ENCODE measurements at places on chromosomes 2 and 18. TPM values are rescaled to one million over a fixed set of nuclear protein-coding genes. Genes with fewer than 3 reads are reported as not detected.

Gene FBLN7
- not detected for total RNA-seq

- no peaks in the 10 kb centered on the region for H3K27me3 ChIP-seq
- no peak overlapping the region for H3K4me3 ChIP-seq
- H3K27ac ChIP-seq = no peak overlapping the region
- H3K36me3 ChIP-seq = no peaks in the 10 kb centered on the region
- no peak for DNase-seq
- H3K4me1 ChIP-seq = 0 out of 2 replicates have a peak, but pooled peaks cover 2% of the 10 kb centered on the region
These were observed 44.4 kb upstream of the ITPRID2 start for GRCh38 chr2:181847198-181847556.

Gene CD226
- 0.39 TPM for total RNA-seq

GRCh38 chr2:135740206-135740605, 1.4 kb upstream of the UBXN4 start:
- peaks cover 22% of the 10 kb centered on the region for H3K36me3 ChIP-seq
- peaks cover 14% of the 10 kb centered on the region for H3K4me1 ChIP-seq
- DNase-seq = no peak
- H3K27me3 ChIP-seq = no peaks in the 10 kb centered on the region

Gene TRAK2
- 19.2 TPM for total RNA-seq

Gene PXDN
- 310 TPM for total RNA-seq

Gene IL36A
- not detected for total RNA-seq

- H3K4me3 ChIP-seq = no peak overlapping the region
- H3K4me1 ChIP-seq = no peaks in the 10 kb centered on the region
- H3K36me3 ChIP-seq = no peaks in the 10 kb centered on the region
- H3K27ac ChIP-seq = no peak overlapping the region
- H3K27me3 ChIP-seq = no peaks in the 10 kb centered on the region
- DNase-seq = no peak
These were observed 53.4 kb upstream of the SALL3 start for GRCh38 chr18:78926243-78926615.

- no peaks in the 10 kb centered on the region for H3K27me3 ChIP-seq
- no peaks in the 10 kb centered on the region for H3K4me1 ChIP-seq
- H3K36me3 ChIP-seq = no peaks in the 10 kb centered on the region
- H3K27ac ChIP-seq = no peak overlapping the region
These were observed 28.3 kb downstream of the MYO7B start for GRCh38 chr2:127563458-127564428.

- H3K4me3 ChIP-seq = no peak overlapping the region
- H3K36me3 ChIP-seq = no peaks in the 10 kb centered on the region
- DNase-seq = no peak
- no peaks in the 10 kb centered on the region for H3K4me1 ChIP-seq
- H3K27me3 ChIP-seq = no peaks in the 10 kb centered on the region
- H3K27ac ChIP-seq = no peak overlapping the region
These were observed 36.4 kb upstream of the SLC14A1 start for GRCh38 chr18:45687621-45688020.

- H3K27me3 ChIP-seq = no peaks in the 10 kb centered on the region
- H3K4me1 ChIP-seq = no peaks in the 10 kb centered on the region
- no peaks in the 10 kb centered on the region for H3K36me3 ChIP-seq
- no peak overlapping the region for H3K4me3 ChIP-seq
These were observed 152.8 kb downstream of the DSC3 start for GRCh38 chr18:30889519-30890301.

DNA sequence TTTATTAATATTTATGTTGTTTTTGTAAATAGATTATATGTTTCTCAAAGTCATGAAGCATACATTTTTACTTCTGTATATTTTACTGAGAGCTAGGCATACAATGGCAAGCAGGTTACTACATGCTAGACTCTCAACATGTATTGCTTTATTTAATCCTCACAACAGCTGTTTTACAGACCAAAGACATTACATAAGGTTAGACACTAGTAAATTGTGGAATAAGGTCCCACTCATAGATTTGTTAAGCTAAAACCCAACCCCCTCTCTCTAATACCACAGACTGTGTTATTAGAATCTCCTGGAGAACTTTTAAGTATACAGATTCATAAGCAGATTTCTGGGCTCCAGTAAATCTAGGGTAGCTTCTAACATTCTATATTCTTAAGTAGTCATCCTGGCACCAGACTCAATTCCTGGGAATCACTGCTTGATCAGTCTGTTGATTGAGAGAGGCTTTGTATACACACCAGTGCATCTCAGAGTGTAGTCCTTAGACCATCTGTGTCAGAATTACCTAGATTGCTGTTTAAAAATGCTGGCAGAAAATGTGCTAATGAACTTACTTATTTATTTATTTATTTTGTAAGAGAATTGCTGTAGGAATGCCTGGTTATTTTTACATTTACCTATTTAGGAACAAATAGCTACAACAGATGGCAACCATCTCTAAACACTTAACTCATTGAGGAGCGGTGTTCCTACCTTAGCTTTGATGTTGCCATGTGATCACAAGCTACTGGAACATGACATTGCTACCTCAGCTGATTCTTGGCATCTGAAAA, 153.5 kb upstream of the CAVIN2 start:
- no peaks in the 10 kb centered on the region for H3K27me3 ChIP-seq
- no peaks in the 10 kb centered on the region for H3K36me3 ChIP-seq
- no peak for DNase-seq
- H3K4me3 ChIP-seq = no peak overlapping the region
- no peak overlapping the region for H3K27ac ChIP-seq

Gene USP34
- total RNA-seq = 59.1 TPM

Gene CNNM3
- total RNA-seq = 3.0 TPM

- no peaks in the 10 kb centered on the region for H3K27me3 ChIP-seq
- H3K27ac ChIP-seq = no peak overlapping the region
- no peaks in the 10 kb centered on the region for H3K36me3 ChIP-seq
- no peak for DNase-seq
- no peak overlapping the region for H3K4me3 ChIP-seq
These were observed 169.3 kb downstream of the SETBP1 start for GRCh38 chr18:44850001-44850400.

DNA sequence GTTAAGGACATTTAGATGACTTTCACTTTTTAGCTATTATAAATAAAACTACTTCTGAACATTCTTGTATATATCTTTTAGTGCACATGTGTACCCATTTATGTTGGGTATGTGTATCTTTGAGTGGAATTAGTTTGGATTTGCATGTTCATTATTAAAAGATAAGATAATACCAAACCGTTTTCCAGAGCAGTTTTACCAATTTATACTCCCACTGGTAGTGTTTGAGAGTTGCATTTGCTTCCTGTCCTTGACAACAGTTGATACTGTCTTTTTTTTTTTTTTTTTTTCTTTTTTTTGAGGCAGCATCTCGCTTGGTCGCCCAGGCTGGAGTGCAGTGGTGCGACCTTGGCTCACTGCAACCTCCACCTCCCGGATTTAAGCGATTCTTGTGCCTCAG, 23.3 kb downstream of the SLC30A6 start:
- DNase-seq = no peak
- peaks cover 31% of the 10 kb centered on the region for H3K36me3 ChIP-seq
- no peaks in the 10 kb centered on the region for H3K27me3 ChIP-seq

Gene CCDC121
- 2.9 TPM for total RNA-seq

DNA sequence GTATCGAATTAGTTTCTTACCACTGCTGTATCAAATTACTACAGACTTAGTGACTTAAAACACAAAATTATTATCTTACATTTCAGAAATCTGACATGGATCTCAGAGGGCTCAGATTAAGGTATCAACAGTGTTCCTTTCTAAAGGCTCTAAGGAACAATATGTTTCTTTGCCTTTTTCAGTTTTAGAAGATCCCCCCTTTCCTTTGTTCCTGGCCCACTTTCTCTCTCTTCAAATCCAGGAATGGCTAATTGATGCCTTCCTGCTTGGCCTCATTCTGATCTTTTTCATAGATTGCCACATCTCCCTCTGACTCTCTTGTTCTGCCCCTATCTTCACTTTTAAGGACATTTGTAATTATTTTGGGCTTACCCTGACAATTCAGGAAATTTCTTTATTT, 65.7 kb downstream of the LRP1B start:
- H3K27me3 ChIP-seq = no peaks in the 10 kb centered on the region
- no peaks in the 10 kb centered on the region for H3K4me1 ChIP-seq
- no peaks in the 10 kb centered on the region for H3K36me3 ChIP-seq
- no peak overlapping the region for H3K27ac ChIP-seq

Gene SYT4
- total RNA-seq = not detected

- no peaks in the 10 kb centered on the region for H3K4me1 ChIP-seq
- no peak overlapping the region for H3K4me3 ChIP-seq
- no peaks in the 10 kb centered on the region for H3K36me3 ChIP-seq
- DNase-seq = no peak
- H3K27ac ChIP-seq = no peak overlapping the region
- peaks cover 13% of the 10 kb centered on the region for H3K27me3 ChIP-seq
These were observed 25.7 kb downstream of the G6PC2 start for GRCh38 chr2:168926621-168927386.

- no peaks in the 10 kb centered on the region for H3K27me3 ChIP-seq
- no peak for DNase-seq
- no peak overlapping the region for H3K4me3 ChIP-seq
- H3K27ac ChIP-seq = no peak overlapping the region
- peaks cover 18% of the 10 kb centered on the region for H3K4me1 ChIP-seq
- no peaks in the 10 kb centered on the region for H3K36me3 ChIP-seq
These were observed 163.2 kb upstream of the KLF7 start for GRCh38 chr2:207328944-207329386.

DNA sequence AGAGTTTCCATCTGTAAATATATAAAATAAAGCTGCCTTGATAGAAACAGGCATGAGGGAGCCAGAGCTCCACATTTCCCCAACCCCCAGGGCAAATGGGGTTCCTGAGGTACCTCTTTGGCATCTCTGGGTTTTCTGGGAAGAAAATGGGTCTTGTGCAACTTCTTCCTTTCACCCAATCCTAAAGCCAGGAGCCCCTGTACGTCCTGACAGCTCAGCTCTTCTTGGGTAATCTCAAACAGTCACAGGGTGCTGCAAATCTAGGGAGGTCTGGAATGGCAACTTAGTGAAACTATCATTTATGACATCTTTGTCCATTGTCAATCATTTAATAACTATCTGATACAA, 36.6 kb upstream of the STAT1 start:
- no peak overlapping the region for H3K4me3 ChIP-seq
- no peaks in the 10 kb centered on the region for H3K27me3 ChIP-seq
- H3K4me1 ChIP-seq = peaks cover 60% of the 10 kb centered on the region
- peak overlapping the region; percentile 95 for H3K27ac ChIP-seq

GRCh38 chr2:154698721-154699574, 453 bp downstream of the KCNJ3 start:
- H3K27ac ChIP-seq = no peak overlapping the region
- H3K4me1 ChIP-seq = no peaks in the 10 kb centered on the region
- no peaks in the 10 kb centered on the region for H3K27me3 ChIP-seq

- no peak overlapping the region for H3K27ac ChIP-seq
- H3K27me3 ChIP-seq = no peaks in the 10 kb centered on the region
- H3K36me3 ChIP-seq = 0 out of 2 replicates have a peak, but pooled peaks cover 4% of the 10 kb centered on the region
These were observed 31.9 kb downstream of the EFEMP1 start for GRCh38 chr2:55891671-55892094.

Gene IER3IP1
- total RNA-seq = 45.3 TPM

DNA sequence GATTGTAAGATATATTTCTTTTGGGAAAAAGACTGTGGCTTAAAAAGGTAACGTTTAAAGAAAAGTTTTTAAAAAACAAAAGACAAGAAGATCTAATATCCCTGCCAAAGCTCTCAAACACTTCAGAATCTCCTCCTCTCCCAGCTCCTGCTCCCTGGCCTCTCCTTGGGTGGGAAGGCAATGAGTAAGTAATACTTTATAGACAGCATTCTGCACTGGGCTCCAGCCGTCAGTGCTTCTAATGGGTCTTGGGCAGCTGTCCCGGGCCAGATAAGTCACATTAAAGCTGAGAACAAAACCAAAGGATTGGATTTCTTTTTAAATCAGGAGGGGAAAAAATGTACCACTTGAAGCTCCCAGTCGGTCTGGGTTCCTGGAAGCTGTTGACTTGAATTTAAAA, 133.7 kb downstream of the ALPK2 start:
- DNase-seq = no peak
- no peaks in the 10 kb centered on the region for H3K27me3 ChIP-seq
- H3K4me1 ChIP-seq = peaks cover 4% of the 10 kb centered on the region
- H3K4me3 ChIP-seq = no peak overlapping the region
- H3K27ac ChIP-seq = no peak overlapping the region

Gene FHOD3
- total RNA-seq = 0.53 TPM

Gene CXCR1
- total RNA-seq = not detected

Gene ZNF396
- total RNA-seq = 0.79 TPM

GRCh38 chr2:104599787-104600510, 254.0 kb upstream of the POU3F3 start:
- H3K27me3 ChIP-seq = no peaks in the 10 kb centered on the region
- DNase-seq = no peak
- H3K4me3 ChIP-seq = no peak overlapping the region
- no peaks in the 10 kb centered on the region for H3K36me3 ChIP-seq
- no peaks in the 10 kb centered on the region for H3K4me1 ChIP-seq

DNA sequence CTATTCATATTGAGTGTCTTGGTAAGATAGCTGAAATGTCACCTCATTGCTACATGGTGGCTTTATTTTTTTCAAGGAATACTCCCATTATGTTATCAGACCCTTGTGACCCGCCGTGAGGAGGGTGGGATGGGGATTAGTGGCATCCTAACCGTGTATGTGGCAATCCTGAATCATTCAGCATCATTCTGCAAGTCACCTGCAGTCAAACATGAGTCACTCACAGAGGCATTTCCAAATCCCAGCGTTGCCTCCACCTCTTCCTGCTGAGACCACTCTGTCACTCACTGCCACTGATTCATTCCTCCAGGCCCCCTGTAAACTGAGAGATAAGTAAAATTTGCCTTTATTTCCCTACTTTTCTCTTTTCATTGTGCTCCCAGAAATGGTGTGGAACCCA, 307.4 kb upstream of the KLHL29 start:
- no peaks in the 10 kb centered on the region for H3K36me3 ChIP-seq
- H3K27ac ChIP-seq = no peak overlapping the region
- no peaks in the 10 kb centered on the region for H3K4me1 ChIP-seq
- H3K27me3 ChIP-seq = no peaks in the 10 kb centered on the region
- no peak for DNase-seq

Gene RAB6C
- not detected for total RNA-seq
